ENCODE measurements at places on chromosomes 3 and 15.

DNA sequence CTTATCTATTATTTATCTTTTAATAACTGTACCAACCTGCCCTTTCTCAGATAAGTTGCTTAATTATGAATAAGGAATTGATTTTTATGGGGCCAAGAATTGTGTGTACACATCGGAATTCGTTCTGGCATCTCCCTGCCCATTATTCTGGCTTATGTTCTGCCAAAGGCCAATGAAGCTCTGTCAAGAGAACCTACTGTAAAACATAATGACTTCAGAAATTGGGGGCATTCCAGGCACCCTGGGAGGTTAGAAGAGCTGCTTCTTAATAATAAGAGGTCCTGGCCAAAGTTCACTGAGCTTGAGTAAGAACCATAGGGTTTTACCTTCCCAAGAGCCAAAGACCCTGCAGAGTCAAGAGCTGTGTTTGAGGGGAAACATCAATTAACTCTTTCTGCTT is 261.7 kb downstream of the SLC9A9 start:
- DNase-seq = no peak

DNA sequence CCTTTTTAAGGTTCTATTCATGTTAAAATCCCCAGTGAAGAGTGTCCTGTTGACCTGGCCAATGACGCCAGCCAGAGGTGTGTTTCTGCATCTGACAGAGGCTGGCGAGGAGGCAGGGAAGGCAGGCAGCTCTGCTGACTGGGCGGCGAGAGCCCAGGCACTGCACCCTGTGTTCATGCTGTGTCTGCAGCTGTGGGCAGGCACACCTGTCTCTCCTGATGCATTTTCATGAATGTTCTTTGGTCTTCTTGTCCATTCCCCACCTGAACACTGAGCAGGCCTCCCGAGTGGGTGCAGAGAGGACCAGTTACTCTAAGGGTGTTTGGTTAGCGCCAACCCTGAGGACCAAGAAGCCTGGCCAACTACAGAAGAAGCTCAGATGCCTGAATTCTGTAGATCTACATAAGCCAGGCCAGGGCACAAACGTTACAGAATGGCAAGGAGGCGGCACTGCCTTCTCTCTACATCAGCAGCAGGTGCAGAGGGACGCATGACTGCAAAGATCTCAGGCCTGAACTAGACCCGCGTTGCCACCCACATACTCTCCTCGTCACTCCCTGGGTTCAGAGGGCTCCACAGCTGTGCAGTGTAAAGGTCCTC is 233.7 kb downstream of the OCA2 start:
- no peak for DNase-seq

DNA sequence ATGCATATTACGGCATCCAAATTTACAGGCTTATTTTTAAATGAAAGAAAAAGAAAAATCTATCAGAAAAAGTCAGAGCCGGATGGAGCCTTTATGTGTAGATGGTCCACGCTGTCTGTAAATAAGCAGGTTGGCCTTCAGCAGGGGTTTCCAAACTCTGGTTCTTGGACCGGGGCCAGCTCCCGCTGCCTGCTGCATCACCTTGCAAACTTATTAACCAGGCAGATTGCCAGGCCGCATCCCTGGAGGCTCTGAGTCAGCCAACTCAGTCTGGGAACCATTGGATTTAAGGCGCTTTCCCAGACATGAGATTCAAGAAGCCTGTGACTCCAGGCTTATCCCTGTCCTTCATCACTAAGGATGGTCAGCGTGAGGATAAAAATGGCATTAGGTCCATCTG is 212.4 kb downstream of the OPA1 start:
- DNase-seq = peak; percentile 76

- DNase-seq = no peak
Measured at GRCh38 chr3:160804762-160805161, 48.7 kb downstream of the PPM1L start.

DNA sequence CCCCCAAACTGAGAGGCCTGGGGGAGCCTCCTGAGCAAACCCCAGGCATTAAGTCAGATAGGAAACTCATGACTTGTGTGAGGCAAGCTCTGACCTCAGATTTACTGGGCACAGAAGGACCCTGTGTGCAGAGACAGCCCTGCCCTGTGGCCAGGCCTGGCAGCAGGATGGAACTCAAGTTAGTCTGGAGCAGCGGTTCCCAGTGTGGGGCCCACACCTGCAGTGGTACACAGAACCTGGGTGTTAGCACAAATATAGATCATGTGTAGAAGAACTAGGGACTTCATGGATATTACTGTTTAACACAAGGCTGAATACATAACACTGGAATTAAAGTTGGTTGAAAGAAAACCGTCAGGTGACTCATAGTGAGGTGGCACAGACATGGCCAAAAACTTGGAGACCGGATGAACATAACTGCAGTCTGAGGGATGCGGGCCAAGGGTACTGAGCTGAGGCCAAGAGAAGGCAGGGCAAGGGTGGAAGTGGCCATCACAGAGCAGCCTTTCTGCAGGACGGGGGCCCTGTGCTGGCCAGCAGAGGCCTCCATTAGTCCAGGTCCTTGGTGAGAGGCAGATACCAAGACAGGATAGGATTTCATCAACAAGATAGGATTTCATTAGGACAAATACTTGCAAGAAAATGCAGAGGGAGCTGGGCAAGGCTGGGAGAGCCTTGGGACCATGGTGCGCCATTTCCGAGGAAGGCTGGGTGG is 40.9 kb downstream of the IRAK2 start:
- peak; percentile 76 for DNase-seq

DNA sequence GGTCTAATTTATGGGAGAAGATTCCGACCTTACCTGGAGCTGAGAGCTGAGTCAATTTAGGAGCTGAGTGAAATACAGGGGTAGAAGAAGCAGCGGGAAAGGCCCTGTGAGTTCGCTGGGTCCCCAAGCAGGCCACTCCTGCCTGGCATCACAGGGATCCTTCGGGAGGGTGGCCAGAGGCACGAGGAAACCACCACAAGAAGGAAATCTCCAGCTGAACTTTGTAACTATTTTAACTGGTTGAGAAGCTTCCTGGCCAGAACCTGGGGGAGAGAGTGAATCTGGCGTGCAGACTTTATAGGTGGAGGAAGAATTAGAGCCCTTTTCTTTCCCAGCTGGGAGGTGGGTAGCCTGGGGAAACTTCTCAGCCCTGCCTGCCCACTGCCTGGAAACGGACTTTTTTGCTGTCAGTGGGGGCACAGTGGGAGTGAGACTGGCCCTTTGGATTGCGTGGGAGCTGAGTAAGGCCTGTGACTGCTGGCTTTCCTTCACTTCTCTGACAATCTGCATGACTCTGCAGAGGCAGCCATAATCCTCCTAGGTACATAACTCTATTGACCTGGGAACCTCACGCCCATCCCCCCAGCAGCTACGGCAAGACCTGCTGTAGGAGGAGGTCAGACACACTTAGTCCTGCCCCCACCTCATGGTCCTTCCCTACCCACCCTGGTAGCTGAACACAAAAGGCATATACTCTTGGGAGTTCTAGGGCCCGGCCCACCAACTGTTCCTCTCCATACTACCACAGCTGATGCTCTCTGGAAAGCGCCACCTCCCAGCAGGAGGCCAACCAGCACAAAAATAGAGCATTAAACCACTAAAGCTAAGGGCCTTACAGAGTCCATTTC is 340.7 kb downstream of the CNTN3 start:
- no peak for DNase-seq

All from SW480 (cell line).